ENCODE measurements at places on chromosomes 11 and 22.

DNA sequence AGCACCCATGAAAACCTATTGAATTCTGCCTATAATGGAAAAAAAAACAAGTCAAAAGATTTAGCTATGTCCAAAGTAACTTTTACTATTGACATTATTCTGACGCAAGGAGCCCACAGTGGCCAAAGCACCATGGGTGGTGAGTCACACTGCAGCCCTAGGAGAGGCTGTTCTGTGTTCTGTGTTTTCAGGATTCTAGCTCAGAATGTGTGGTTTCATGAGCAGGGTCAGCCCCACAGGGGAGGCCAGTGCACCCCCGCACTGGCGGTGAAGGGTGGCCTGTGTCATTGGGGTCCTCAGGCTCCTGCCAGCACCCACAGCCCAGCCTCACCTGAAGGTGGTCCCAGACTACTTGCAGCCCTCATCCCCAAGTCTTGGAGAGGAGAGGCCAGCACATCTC is 112.2 kb downstream of the BRD1 start:
- no peak for DNase-seq

- no peak for DNase-seq
These were observed 33.3 kb upstream of the WNT11 start for GRCh38 chr11:76239483-76240160.

GRCh38 chr11:76783896-76784813 is 999 bp downstream of the TSKU start:
- DNase-seq = no peak

GRCh38 chr22:42714768-42715390 is 5.8 kb downstream of the A4GALT start:
- no peak for DNase-seq

- DNase-seq = no peak
These were observed 58.3 kb downstream of the AMOTL1 start for GRCh38 chr11:94826415-94826814.

- peak; percentile 28 for DNase-seq
These were observed 7.2 kb upstream of the PLXNB2 start for GRCh38 chr22:50314455-50315288.

- no peak for DNase-seq
These were observed 18.4 kb downstream of the OSBPL5 start for GRCh38 chr11:3146612-3147256.

- DNase-seq = no peak
These were observed 144.1 kb downstream of the BBOX1 start for GRCh38 chr11:27184458-27185312.

GRCh38 chr22:35378621-35379020 is 2.3 kb upstream of the HMOX1 start:
- no peak for DNase-seq

DNA sequence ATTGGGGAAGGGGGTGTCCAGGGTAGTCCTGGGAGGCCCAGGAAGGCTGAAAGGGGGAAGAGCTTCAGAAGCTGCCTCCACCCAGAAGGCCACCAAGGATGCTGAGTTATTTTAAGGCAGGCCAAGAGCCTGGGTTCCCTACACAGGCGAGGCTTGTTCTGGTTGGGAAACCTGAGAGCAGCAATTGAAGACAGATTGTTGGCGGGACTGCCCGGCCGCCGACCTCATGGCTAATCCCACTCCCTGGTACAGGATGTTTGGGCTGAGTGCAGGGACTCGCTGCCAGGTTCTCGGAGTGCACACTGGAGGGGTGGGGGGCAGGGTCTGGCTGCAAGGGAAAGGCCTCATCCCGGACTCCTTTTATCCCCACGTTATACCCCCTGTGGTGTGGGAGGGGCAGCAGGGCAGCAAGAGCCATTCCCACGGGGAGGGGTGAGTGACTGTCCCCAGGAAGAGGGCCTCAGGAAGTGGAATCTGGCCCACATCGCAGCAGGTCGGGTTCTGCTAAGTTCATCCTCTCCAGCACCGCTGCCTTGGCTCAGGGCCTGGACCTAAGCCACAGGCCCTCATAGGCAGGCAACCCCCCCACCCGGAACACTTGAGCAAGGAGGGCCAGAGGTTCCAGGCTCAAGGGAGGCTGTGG is 43.6 kb upstream of the PRR5 start:
- DNase-seq = no peak

DNA sequence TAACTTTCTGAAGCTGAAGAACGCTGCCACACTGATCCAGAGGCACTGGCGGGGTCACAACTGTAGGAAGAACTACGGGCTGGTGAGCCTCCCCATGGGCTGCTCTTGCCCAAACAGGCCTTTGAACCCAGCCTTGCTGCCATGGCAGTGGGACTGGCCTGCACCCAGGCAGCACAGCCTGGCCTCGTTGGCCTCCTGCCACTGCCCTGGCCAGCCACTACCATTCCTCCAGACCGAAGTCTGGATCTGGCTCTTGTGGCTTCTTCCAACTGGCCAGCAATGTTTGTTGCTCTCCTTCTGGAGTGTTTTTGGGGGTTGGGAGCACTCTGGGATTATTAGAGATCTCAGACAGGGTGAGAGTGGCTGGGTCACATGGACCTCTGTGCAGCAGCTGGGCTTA is 51.0 kb downstream of the MYO7A start:
- DNase-seq = no peak

DNA sequence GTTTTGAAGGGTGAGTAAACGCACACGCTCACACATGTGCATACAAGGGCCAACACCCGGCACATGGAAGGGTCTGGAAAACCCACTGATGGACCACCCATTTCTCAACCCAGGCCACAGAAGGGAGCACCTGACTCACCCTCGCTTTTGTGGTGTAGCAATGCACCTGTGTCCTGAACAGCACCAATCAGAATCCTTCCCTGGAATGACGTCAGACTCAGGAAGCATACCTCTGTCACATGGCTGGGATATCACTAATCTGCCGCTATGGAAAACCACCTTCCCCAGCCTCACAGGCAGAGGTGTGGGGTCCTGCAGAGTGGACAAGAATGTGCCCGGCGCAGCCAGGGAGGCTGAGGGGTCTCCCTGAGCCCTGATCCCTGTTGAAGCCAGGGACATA is 9.0 kb upstream of the OSM start:
- DNase-seq = no peak

DNA sequence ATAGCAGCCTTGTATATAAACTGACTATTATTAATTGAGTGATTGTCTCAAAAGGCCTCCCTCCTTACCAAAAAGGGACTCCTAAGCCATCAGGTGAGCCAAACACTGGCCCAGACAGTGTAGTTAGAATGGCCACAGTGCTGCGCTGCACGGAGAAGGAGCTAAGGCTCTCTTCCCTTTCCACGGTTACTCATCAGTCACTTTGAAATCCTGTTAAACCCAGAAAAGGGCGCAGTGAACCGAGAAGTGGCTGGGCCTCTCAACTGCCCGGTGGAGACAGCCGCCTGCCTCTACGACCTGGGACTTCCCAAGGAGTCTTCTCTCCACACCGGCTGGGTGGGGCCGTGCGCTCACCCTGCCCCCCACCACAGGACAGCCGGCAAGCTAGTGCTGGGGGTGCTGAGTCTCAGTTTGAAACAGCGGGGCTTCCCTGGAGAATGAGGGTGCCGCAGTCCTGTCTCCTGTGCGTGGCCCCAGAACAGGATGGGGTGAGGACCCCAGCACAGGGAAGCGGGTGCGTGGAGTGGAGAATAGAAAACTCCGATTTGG is 1.3 kb downstream of the MYH9 start:
- no peak for DNase-seq

DNA sequence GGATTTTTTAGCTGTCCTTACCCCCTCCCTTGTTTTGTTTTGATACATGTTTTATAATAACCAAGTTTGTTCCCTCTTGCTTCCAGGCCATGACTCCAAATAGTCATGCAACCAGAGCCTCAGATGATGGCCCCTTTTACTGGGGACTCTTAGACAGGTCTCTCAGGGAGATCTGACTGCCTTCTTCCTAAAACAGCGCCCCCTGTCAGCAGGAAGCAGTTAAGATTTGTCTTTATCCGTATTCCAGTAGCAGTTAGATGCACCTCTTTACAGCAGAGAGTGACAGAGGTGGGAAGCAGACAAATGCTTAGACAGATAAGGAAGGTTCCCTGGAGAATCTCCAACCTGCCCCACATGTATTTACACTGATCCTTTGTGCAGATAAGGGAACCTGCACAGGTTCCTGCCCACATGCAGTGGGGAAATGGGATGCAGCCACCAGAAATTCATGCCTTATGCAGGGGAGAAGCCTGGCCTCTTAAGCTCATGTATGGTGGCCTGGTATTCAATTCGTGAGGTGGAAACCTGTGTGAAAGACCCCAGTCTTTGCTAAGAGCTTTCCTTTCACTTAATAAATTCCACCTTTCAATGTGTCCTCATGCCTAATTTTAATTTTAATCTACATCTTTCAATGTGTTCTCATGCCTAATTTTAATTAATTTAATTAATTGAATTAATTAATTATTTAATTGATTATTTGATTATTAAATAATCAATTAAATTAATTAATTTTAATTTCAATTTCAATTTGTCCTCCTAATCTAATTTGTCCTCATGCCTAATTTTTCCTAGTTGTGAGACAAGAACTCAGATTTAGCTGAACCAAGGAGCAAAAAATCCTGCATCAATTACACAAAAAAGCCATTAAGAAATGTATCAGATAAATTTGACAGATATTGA is 11.5 kb upstream of the GLYAT start:
- no peak for DNase-seq

DNA sequence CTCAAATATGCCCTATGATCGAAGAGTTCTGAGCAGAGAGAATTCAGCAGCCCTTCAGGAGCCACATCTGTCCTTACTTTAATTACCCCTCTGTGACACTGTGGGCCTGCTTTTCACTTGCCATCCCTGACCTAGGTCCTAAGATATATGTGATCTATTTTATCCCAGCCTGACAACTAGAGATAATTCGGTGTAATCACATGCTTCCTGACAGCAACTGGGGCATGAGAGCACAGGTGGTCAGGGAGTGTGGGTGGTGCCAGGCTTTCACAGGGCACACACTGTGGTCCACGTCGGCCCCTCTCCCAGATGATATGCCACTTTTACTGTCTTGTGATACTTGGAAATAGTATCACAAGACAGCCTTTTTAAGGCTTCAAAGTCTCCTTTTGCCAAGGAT is 3.9 kb downstream of the TUBA8 start:
- DNase-seq = no peak

- no peak for DNase-seq
These were observed 4.1 kb upstream of the ARHGAP20 start for GRCh38 chr11:110716361-110716760.

GRCh38 chr11:119483341-119483880 is 60.4 kb upstream of the THY1 start:
- DNase-seq = no peak

- no peak for DNase-seq
These were observed 77.0 kb downstream of the RPL27A start for GRCh38 chr11:8759634-8760033.

DNA sequence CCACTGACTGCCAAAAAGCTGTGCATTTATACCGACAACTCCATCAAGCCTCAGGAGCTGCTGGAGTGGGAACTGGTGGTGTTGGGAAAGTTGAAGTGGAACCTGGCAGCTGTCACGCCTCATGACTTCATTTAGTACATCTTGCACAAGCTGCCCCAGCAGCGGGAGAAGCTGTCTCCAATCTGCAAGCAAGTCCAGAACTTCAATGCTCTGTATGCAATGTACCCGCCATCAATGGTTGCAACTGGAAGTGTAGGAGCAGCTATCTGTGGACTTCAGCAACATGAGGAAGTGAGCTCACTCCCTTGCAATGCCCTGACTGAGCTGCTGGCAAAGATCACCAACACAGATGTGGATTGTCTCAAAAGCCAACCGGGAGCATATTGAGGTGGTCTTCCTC is at the start of gene SLC22A25:
SLC22A25 (minus strand) TSS at position 67 of the 400 bp plus-strand sequence. CDS start 13,947 bp downstream, outside the sequence.
- no peak for DNase-seq

- no peak for DNase-seq
These were observed 380.1 kb upstream of the SYN3 start for GRCh38 chr22:33438273-33438672.

DNA sequence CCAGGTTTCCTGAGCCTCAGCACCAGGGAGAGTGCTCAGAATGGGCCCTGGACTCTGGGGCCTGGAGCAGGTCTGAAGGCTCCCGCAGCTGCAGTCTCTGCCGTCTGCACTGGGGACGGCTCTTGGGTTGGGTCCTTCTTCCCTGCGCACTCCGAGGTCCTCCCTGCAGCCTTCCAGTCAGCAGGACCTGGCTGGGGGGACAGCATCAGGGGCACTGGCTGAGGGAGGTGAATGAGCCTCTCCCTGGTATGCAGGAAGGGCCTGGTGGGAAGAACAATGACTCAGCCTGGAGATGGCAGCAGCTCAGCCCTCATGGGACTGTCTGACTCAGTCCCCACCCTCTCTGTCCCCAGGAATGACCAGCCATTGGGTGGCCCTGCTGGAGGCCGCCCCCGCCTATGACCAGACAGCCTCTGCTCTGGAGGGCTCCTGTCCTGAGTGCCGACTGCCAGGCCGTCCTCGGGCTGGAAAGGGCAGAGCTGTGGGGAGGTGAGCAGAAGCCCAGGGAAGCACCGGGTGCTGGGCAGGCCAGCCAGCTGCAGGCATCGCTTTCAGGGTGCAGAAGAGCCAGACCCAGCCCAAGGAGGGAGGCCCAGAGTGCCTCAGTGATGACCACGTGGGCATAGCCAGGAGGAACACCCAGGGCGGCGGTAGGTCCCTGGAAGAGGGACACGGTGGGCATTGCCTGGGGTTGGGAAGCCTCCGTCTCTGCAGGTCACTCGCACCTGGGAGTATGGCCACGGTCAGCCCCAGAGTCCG is 455.0 kb downstream of the BRD1 start:
- no peak for DNase-seq

DNA sequence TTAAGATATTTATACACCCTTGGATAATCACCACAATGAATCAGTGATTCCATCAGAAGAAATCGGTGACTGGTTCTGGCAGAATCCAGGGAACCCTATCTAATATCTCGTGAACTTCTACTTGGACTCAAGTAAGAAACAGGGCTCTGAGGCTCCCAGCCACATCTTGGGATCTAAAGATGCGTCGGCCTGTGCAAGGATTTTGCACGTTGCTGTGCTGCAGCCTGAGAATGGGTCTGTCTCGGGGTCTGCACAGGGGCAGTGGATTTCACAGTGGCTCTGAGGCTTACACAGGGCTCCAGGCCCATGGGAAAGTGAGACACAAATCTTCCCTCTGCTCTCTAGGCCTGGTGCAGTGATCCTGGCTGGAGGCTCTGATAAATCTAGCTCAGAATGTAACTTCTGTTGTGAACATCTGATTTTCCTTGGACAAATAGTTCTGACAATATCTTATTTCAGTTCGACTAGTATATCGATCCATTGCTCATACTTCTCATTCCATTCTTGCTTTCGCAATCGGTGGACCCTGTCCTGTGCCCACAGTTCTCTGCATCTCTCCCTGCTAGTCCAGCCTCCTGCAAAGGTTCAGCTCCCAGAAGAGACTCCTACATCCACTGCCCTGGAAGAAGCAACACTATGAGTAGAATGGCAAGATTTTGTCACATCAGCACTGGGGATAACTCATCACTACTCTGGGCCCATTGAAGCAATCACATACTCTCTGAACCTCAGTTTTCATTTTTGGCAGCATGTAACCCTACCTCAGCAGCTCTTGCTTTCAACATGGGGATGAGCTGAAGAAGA is 105.5 kb upstream of the TOP3B start:
- DNase-seq = no peak

- DNase-seq = peak; percentile 4
These were observed 44.5 kb downstream of the ZNF280B start for GRCh38 chr22:22463855-22464540.
